ENCODE measurements at places on chromosomes 7 and 10.

DNA sequence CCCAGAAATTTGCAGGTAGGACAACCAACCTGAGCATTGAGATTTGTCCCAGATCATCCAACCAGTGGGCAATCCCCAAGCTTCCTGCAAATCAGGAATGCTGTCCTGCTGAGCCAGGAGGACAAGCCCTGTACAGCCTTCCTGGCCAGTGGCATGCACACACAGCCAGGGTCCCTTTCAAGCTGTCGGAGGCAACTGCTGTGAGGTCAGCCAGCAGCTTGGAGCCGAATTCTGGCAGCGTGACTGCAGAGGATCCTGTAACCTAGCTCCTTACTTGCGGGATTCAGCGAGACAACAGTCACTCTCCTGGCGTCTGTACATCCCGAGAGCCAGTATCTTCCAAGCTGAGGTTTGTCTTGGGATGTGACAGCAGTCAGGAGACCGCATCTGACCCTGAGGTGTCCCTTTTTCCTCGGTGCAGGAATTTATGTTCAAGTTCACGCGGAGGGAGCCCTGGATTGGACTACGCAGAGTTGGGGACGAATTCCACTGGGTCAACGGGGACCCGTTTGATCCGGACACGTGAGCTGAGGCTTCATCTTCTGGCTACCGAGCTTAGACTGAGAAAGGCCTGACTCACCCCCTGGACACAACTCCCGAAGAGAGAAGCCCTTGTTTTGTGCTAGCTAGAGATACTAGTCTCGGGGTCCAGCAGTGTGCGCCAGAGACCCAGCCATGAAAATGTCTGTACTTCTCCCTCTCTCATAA, 18.3 kb downstream of the CLEC2L start:
- DNase-seq: no peak

GRCh38 chr10:113576852-113577251, 24.0 kb downstream of the HABP2 start:
- peak; percentile 3 for DNase-seq

- no peak for DNase-seq
Measured at GRCh38 chr7:125445836-125446235, 516.2 kb upstream of the POT1 start.

DNA sequence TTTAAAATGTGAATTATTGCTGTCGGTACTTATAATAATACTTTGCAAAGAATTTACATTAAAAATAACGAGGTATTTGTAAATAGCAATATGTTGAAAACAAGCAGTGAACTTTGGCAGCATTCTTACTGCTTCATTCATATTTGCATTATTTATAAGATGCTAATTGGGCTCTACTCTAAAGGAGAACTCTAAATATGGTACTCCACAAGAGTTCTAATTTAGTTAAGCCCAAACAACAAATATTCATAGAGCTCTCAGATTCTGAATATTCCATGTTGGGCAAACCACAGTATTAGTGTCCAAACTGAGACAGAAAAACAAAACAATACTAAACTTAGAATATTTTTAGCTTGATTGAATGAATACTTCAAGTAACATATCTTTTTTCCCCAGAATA, 904.4 kb upstream of the LRRTM3 start:
- no peak for DNase-seq

- DNase-seq: no peak
Measured at GRCh38 chr10:34658934-34659333, 156.2 kb downstream of the PARD3 start.

DNA sequence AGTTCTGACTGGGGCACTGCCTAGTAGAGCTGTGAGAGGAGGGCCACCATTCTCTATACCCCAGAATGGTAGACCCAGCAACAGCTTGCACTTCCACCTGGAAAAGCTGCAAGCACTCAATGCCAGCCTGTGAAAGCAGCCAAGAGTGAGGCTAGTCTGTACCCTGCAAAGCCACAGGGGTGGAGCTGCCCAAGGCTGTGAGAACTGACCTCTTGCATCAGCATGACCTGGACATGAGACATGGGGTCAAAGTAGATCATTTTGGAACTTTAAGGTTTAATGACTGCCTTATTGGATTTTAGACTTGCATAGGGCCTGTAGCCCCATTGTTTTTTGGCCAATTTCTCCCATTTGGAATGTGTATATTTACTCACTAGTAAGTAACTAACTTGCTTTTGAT, 206.3 kb downstream of the TPK1 start:
- DNase-seq: no peak

- DNase-seq: no peak
Measured at GRCh38 chr10:91034042-91034441, 113.2 kb upstream of the ANKRD1 start.

- no peak for DNase-seq
Measured at GRCh38 chr10:129962872-129963640, 1.0 kb downstream of the EBF3 start.

GRCh38 chr7:132751244-132751647, 175.0 kb upstream of the PLXNA4 start:
- DNase-seq: no peak

DNA sequence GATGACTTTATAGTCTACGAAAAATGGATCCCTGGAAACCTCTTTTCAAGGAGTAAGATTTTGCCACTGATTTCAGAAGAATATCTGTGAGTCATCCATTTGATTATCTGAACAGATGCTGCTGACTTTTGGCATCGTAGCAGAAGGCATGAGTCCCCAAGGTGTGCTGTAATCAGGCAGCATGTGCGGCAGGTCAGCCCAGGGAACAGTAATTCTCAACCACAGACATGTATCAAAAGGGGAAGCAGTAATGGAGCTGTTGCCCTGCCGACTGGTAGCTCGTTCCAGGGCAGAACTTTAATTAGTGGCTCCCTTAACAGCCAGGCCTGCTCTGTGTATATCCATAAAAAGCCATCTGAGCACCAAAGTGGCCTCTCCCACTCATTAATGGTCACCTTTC, 5.7 kb upstream of the VWC2 start:
- DNase-seq: no peak

DNA sequence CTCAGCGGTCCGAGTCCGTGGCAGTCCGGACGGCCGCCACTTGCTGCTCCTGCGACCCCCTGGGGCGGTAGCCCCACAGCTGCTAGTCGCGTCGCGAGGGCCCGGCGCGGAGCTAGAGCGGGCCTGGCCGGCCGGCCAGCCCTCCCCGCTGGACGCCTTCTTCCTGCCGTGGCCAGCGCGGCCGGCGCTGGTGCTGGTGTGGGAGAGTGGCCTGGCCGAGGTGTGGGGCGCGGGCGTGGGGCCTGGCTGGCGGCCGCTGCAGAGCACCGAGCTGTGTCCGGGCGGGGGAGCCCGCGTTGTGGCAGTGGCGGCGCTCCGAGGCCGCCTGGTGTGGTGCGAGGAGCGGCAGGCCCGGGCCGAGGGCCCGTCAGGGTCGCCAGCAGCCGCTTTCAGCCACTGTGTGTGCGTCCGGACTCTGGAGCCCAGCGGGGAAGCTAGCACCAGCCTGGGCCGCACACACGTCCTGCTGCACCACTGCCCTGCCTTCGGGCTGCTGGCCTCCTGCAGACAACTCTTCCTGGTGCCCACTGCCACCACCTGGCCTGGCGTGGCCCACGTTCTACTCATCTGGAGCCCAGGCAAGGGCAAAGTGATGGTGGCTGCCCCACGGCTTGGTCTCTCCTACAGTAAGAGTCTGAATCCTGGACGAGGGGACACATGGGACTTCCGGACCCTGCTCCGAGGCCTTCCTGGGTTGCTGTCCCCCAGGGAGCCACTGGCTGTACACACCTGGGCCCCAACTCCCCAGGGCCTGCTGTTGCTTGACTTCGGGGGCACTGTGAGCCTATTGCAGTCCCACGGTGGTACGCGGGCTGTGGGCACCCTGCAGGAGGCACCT, 631 bp downstream of the HPS6 start:
- no peak for DNase-seq

GRCh38 chr10:123624086-123624485, 42.1 kb upstream of the GPR26 start:
- no peak for DNase-seq

DNA sequence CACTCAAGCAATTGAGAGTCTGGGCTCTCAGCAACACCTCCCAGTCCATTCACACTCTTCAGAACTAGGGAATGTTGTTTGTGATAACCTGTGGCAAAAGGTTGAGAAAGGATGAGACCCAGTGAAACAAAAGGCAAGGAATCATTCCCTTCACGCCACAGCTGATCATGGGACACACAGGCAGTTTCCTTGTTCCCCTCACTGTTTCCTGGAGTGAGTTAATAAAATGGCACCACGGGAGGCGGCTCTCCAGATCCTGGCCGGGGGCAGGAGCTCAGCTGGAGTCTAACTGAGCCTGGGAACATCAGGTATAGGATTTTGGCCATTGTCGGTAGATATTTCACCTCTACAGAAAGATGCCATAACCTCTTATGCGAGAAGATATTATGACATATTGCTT, 107.3 kb upstream of the FAM171A1 start:
- no peak for DNase-seq

- DNase-seq: no peak
Measured at GRCh38 chr7:18390535-18390907, 105.0 kb upstream of the HDAC9 start.

- DNase-seq: no peak
Measured at GRCh38 chr10:114167985-114168384, 6.0 kb downstream of the CCDC186 start.

GRCh38 chr10:33224251-33224965, 110.1 kb downstream of the NRP1 start:
- no peak for DNase-seq

DNA sequence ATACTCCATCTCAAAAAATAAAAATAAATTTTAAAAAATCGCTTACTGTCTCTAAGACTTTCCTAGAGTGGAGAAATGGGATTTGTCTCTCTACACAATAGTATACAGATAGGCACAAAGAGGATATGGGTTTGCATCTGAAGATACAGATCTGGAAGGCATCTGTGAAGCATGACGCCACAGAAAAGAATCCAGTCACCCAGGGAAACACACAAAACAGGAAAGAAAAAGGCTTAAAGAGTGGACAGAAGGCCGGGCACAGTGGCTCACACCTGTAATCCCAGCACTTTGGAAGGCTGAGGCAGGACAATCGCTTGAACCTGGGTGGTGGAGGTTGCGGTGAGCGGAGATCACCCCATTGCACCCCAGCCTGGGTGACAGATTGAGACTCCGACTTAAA, 61.3 kb downstream of the SKIDA1 start:
- DNase-seq: no peak

GRCh38 chr10:113617086-113617485, 46.8 kb downstream of the NRAP start:
- DNase-seq: no peak

DNA sequence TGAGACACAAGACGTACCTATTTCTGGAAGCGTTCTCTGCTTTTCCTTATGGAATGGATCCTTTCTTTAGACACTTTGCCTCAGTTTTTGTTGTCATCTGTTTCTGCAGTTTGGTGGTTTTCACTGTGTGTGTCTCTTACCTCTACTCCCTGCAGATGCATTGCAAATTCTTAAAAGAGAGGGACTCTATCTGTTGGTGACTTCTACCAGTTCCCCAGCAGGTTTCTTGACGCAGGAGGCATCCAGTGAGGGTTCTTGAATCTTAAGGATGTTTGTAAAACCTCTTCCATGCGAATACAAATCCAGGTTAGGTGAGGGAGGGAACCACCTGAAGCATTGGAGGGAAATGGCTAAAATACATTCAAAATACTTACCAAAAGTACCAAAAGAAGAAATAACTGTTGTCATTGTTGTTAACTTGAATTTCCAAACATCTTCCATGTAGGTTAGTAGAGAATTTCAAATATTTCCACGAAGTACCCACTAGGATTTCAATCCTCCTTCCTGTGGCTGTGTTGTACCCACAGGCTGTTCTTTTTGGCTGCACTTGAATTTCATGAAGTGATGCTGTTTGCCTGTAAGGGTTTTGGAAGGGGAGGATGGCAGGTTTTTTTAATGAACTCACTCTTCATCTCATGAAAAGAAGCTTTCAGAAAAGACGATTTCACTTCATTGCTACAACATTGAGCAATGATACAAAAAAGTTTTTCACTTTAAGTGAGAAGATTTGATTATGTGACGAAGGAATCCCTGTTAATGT, 32.2 kb downstream of the PLXDC2 start:
- no peak for DNase-seq

Data from stimulated activated CD4-positive, alpha-beta T cell treated with anti-CD3 and anti-CD28 coated beads, Interleukin-2, amount 100 ng/mL, for 48 hours (primary cell).